ENCODE measurements at places on chromosomes 16 and 17.

GRCh38 chr17:66483906-66484305, 181.5 kb downstream of the PRKCA start:
- DNase-seq = no peak

- no peak for DNase-seq
Measured at GRCh38 chr17:44214896-44215295, 4.6 kb downstream of the UBTF start.

GRCh38 chr16:58129097-58129936, at the start of gene CFAP20:
Gene CFAP20, minus strand, starts transcription at chr16:58129381. Its CDS starts 266 bp downstream, at chr16:58129115.
- peak; percentile 93 for DNase-seq

DNA sequence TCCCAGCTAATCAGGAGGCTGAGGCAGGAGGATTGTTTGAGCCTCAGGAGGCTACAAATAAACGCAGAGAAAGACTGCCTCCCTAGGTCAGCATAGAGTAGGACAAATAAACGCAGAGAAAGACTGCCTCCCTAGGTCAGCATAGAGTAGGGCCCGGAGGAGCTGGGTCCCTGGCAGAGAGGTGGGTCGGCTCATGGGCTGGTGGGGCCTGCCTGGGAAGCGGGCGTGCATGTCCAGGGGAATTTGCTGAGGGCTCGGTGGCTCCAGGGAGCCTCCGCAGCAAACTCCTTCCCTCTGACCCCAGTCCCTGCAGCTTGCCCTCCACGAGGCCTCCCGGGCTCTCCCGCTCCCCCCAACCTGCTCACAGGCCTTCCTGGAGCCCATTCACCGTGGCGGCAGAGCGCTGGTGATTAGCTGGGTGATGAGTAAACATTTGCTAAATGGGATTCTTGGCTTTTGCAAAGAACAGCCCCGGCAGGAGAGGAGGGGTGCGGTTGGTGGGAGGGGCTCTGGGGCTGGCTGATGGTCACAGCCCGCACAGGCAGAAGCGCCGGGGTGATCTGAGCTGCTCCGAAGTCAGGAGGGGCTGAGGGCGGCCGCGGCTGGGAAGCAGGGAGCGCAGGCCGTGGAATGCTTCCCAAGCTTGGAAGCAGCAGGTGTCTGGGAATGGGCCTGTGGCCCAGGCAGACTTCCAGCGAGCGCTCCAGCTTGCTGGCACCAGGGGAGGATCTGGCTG, 93.1 kb downstream of the RTN4RL1 start:
- peak; percentile 45 for DNase-seq

GRCh38 chr17:3699951-3700350, 4.0 kb upstream of the P2RX5 start:
- no peak for DNase-seq

- no peak for DNase-seq
Measured at GRCh38 chr16:57527610-57528360, 8.6 kb downstream of the CCDC102A start.

GRCh38 chr16:49539758-49540157, 166.2 kb downstream of the C16orf78 start:
- DNase-seq = no peak

DNA sequence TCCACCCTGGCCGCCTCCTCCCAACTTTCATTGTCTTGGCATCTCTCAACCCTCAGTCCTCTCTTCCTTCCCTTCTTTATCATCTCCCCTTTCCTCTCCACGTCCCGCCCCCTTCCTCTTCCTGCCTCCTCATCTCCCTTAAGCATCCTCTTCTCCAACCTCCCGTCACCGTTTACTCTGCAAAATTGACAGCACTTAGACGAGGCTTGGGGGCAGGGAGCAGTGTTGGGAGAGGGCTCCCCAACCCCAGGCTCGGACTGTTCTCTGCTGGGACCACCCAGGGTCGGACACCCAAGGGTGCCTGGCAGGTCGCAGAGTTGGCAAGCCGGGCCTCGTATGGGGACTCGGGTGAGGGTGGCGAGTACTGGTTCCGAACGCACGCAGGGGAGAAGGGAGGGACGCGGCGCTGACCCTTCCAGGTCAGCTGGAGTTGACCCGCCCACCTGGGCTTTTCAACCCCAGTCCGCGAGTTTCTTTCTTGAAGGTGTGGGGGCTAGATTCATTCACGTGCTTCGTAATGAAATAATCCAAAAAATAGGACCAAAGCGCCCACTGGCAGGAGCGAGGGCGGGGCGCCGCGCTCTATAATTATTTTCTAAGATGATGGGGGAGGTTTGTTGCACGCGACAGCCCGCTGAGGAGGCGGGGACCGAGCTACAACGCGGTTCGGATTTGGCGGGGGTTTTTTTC, 775 bp upstream of the PAGR1 start:
- no peak for DNase-seq

DNA sequence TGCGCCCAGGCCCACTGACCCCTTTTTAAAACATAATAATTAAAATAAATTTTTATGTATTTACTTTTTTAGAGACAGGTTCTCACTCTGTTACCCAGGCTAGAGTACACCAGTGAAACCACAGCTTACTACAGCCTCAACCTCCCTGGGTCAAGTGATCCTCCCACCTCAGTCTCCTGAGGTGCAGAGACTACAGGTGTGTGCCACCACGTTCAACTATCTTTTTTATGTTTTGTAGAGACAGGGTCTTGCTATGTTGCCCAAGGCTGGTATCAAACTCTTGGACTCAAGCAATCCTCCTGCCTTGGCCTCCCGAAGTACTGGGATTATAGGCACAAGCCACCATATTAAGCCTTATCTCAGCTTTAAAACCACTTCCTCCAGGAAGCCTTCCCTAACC, 56.1 kb upstream of the BCAR1 start:
- no peak for DNase-seq

DNA sequence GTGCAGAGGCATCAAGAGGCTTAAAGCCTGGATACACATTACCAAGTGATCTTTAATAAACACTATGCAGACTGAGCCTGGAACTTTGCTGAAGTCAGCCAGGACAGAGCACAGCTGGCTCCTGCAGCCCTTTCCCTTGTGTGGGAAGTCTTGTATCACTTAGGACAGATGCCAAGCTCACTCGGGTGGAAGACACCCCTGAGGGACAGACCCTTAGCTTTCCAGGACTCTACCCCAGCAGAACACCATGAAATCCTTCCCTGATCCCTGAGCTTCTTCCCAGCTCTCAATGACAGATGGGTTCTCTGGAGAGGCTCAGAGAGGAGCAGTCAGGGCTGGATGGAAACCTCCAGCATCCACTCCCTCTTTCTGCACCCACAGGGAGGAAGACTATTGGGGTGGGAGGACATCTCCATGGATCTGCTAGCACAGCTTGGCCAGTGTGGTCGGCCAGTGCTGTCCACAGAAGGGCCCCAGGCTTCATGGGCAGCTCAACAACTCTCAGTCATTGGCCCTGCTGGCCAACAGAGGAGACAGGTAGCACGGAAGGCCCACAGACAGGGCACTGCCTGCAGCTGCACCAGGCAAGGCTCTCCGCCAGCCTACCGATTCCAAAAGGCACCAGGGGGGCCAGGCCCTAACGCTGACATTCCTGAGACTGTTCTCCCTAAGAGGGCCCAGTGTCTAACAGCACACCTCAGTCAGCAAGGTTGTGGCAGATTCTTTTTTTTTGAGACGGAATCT, 15.9 kb downstream of the RAB5C start:
- no peak for DNase-seq

DNA sequence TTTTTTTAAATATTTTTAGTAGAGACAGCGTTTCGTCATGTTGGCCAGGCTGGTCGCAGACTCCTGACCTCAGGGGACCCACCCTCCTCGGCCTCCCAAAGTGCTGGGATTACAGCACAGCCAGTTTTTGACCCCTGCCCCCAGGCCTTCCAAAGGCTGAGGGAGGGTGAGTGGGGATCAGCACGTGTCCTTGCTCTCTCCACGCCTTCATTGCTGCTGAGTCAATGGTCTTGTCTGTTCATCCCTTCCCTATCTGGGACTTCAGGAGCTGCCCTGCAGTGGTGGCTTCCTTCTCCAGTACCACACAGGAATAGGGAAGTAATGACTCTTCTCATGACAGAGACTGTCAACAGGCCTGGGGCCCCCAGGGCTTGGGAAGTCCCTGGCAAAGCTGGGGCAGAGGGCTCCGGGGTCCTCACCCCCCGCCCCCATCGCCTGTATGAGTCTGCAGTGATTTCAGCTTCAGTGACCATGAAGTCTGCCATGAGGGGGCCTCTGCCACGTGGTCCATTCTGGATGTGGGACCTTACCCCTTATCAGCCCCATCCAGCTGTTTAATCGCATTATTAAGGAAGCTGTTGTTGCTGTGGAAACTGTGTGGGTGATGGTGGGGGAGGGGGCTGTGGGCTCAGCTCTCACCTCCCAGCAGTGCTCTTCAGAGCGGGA, 6.1 kb downstream of the ABCC3 start:
- DNase-seq = no peak

DNA sequence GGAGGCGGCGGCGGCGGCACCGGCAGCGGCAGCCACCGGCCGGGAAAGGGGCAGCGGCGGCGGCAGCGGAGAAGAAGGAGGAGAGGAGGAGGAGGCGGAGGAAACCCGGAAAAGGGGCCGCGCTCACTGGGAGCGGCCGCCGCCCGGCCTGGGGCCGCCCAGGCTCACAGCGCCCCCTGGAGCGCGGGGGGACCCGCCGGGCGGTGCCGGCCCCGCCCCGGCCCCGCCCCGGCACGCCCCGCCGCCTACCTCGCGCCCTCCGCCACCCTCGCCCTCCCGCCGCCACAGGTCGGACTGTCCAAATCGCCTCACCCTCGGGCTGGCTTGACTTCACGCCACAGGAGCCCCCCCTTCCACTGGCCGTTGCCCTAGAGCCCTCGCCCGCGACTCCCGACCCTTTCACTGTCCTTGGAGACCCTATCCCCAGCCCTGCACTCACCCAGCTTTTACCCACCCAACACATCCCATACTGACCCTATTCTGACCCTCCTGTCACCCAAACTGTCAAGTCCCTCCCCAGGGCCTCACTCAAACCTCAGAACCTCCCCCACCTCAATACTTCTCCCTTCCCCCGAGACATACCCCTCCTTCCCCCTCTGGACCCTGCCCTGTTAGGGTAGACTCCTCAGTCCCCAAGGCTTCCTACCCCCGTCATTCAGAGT, at the start of gene CSNK2A2:
TSS of gene CSNK2A2 (minus strand) at position 85 of the 662 bp plus-strand sequence. CDS start 370 bp downstream, outside the sequence.
- no peak for DNase-seq

GRCh38 chr16:46972429-46973206, 856 bp downstream of the DNAJA2 start:
- DNase-seq = no peak

DNA sequence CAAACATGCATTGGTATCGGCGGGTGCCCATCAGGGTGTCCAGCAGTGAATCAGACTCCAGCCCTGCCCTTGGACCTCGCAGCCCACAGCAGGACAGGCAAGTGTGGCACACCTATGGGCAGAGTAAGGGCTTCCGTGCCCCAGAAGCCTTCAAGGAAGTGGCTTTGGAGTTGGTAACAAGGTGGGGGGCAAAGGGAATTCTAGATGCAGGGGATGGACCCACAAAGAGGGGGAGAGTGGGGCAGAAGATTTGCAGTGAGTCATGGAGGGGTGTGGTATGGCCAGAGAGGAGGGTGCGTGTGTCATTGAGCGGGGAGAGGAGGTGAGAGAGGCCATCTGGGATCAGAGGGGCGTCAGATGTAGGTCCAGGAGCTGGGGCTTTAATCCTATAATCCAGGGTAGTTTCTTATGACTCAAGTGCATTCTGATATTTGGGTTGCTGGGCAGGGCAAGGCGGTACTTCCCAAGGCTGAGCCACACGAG, 8.5 kb upstream of the SPNS2 start:
- no peak for DNase-seq

- DNase-seq = no peak
Measured at GRCh38 chr17:851924-852323, 69.8 kb downstream of the MRM3 start.

GRCh38 chr16:15976225-15976812, 26.9 kb downstream of the ABCC1 start:
- DNase-seq = no peak

GRCh38 chr17:44941712-44942331, 5.8 kb downstream of the KIF18B start:
- no peak for DNase-seq

- DNase-seq = no peak
Measured at GRCh38 chr16:81530814-81531213, 86.2 kb downstream of the CMIP start.

GRCh38 chr17:81733507-81734404, 21.7 kb downstream of the SLC25A10 start:
- DNase-seq = peak; percentile 30

- no peak for DNase-seq
Measured at GRCh38 chr16:28212532-28212873, 738 bp upstream of the XPO6 start.

- no peak for DNase-seq
Measured at GRCh38 chr16:70730031-70730430, 44.2 kb upstream of the MTSS2 start.

DNA sequence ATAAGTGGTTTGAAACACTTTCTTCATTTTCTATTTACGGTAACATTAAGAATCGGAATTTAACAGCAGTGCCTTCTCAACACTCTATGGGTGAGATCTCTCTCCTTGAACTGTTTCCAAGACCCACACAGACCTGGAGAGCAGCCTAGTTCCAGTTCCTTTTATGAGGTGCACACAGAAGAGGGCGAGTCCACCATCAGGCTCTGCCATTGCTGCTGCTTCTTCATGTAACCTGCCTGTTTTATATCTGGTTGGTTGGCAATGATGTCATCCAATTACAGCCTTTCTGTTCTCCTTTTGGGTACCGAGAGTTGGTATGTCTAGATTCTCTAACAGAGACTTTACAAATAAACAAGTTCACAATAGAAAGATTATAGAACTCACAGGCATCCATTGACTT, 225.7 kb downstream of the UTP18 start:
- DNase-seq = no peak

- DNase-seq = no peak
Measured at GRCh38 chr17:61279476-61280145, 120.0 kb upstream of the TBX2 start.

DNA sequence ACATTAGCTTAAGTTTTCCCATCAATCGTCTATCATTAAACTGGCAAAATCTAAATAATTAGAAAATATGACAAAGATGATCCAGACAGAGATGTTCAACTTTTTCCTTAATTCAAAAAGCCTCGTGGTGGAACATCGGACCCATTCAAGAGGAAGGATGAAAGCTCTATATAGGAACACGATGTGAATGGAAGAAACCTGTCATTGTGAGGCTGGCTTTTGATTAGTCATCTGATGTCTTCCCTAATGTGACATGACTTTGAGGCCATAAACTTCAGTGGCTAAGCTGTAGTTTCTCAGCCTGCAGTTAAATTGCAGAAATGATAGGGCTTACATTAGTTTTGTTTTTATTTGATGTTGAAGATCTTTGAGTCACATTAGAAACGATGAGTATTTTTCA, 1.0 kb downstream of the AMZ2 start:
- no peak for DNase-seq

All from NCI-H187 treated with DMSO at 0.1 percent for 48 hours (cell line).